Spinal cord (tissue), 10 donors: ENCODE measurements at places on chromosomes 1 and 21. TPM values are rescaled to one million over a fixed set of nuclear protein-coding genes. Genes with fewer than 3 reads are reported as not detected.

The TCHH gene
- total RNA-seq = 0.10 TPM

The GJC2 gene
- total RNA-seq = 17.1 TPM

The TMEM35B gene
- total RNA-seq = 16.2 TPM

The HES2 gene
- not detected for total RNA-seq

The NDUFS2 gene
- 155 TPM for total RNA-seq

The SCAF4 gene
- total RNA-seq = 10.9 TPM

The BSND gene
- not detected for total RNA-seq
